ENCODE measurements at places on chromosomes 5 and 9. TPM values are rescaled to one million over a fixed set of nuclear protein-coding genes. Genes with fewer than 3 reads are reported as not detected.
A peak's percentile ranks its signal among the peaks of the same experiment; 100 is the strongest.

The LCNL1 gene
- not detected for polyA plus RNA-seq

The CAST gene
- polyA plus RNA-seq, result 80.2 TPM

DNA sequence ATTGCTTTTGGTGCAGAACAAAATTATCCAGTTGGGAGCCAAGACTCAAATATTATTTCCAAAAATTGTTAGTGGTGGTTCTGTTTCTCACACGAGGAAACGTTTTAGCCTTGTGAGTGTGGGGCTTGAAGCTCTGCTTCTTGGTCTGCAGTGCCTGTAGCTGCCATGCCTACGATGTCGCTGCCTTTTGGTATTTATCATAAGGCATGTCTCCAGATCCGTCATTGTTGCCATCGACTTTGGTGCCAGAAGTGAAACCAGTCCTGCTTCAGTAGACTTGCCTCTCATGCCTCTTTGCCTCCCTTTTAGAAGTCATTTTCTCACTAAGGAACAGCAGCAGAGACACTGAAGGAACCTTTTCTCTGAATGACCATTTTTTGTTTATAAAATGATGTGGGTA, 29.7 kb upstream of the CATSPER3 start:
- peak; percentile 24 for DNase-seq

DNA sequence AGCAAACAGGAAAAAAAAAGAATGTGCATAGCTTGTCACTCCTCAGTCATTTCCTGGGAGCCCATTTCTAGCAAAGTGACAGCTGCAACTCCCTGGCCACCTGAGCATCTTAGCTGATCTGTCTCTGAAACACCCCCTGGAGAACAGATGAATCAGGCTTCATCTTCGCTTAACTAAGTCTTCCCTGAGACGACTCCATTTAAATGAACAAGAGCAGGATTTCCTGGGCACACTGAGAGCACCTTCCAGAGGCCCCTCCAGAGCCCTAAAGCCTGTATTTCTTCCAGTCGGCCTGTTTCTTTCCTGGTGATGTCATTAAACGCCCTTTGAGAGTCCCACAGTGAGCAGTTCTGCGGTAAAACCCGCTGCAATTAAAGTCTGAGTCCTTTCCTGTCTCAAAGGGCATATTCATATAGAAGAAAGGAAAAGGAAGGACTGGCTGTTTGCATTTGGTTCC, 13.9 kb downstream of the TGFBI start:
- no peak for DNase-seq

DNA sequence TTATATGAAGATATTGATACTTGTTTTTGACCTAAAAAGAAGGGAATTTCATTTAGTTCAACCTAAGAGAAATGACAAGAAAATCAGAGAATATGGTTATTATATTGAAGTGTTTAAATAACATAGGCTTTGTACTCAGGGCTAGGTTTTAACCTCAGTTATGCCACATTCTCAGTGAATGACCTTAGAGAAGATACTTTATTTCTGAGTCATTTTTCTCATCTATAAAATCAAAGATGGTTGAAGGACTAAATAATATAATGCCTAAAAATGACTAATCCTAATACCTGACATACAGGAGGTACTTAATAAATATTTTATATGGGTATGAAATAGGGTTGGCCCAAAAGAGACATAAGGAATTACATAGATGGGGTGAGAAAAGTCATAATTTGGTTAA, 32.3 kb downstream of the DIMT1 start:
- no peak for DNase-seq

GRCh38 chr5:6827526-6828219, 114.4 kb downstream of the TENT4A start:
- DNase-seq, result no peak

- no peak for DNase-seq
Measured at GRCh38 chr5:126450346-126450745, 27.1 kb downstream of the GRAMD2B start.

GRCh38 chr5:55694152-55694830, 17.8 kb downstream of the SLC38A9 start:
- peak; percentile 21 for DNase-seq

DNA sequence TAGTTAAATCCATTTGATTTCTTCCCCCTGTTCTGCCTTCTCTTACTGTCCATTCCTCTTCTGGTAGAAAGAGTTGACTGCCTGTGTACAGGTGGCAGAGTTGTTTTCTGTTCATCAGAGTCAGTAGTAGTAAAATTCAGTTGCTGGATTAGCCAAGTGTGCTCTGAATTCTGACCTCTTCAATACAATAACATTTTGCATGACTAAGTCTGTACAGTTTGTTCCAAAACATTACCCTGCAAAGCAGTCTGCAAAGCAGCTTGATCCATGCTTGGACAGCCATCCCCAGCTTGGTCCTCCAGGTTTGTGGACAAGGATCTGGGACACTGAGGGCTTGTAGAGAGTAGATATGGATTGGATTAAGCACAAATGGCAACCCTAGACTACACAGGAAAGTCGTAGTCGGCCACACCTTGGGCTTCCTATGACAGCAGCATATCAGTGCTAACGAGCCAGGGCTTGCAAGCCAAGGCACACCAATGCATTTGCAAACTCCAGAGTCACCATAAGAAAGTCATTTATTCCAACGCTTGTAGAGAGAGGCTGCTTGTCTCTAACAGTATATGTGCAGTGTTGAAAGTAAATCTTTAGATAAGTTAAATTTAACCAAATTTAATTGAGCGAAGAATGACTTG, 25.2 kb downstream of the IL12B start:
- no peak for DNase-seq

- DNase-seq, result peak; percentile 52
Measured at GRCh38 chr5:149456597-149457392, 77.7 kb upstream of the IL17B start.
